Hepatocyte (in vitro differentiated cells): ENCODE measurements at places on chromosomes 2 and 18.

- DNase-seq, result no peak
These were observed 252.4 kb upstream of the SLC39A10 start for GRCh38 chr2:195404651-195405050.

DNA sequence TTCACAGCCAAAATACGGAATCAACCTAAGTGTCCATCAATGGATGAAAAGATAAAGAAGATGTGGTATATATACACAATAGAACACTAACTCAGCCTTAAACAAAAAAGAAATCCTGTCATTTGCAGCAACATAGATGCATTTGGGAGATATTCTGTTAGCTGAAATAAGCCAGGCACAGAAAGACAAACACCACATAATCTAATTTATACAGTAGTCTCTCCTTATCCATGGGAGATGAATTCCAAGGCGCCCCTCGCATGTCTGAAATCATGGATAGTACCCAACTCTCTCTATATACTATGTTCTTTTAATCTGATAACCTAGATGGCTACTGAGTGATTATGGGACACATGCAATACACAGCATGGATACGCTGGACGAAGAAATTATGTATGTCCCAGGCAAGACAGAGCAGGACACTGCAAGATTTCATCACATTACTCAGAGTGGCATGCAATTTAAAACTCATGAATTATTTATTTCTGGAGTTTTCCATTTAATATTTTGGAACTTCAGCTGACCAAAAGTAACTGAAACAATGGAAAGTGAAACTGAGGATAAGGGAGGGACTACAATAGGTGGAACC is 39.5 kb downstream of the ORC4 start:
- DNase-seq, result no peak

DNA sequence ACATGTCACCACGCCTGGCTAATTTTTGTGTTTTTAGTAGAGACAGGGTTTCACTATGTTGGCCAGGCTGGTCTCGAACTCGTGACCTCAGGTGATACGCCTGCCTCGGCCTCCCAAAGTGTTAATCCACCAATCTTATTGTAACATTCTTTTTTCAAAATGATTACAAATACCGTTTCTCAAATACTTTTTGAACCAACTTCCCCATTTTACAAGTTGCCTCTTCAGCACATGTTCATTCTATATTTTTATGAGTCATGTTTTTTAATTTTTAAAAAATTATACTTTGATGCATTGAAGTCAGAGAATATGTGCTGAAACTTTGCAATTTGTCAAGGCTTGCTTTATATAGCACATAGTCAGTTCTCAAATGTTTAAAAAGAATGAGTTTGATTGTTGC is 58.2 kb downstream of the QPCT start:
- DNase-seq, result no peak

- DNase-seq, result no peak
These were observed 51.9 kb downstream of the SLC16A14 start for GRCh38 chr2:230016844-230017243.

DNA sequence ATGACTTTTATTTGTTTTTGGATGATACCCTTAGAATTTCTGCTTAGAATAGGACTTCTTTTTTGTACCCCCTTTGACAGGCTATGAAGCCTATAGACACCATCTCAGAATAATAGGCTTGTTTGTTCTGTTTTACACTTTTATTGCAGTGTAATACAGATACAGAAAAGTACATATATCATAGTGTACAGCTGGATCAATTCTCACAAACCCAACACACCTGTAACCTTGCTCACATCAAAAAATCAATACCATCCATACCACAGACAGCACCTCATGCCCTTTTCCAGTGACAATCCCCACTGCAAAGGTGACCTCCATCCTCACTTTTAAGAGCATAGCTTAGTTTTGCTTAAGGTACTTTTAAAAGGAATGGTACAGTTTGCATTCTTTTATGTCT is 14.8 kb downstream of the EML6 start:
- DNase-seq, result no peak

DNA sequence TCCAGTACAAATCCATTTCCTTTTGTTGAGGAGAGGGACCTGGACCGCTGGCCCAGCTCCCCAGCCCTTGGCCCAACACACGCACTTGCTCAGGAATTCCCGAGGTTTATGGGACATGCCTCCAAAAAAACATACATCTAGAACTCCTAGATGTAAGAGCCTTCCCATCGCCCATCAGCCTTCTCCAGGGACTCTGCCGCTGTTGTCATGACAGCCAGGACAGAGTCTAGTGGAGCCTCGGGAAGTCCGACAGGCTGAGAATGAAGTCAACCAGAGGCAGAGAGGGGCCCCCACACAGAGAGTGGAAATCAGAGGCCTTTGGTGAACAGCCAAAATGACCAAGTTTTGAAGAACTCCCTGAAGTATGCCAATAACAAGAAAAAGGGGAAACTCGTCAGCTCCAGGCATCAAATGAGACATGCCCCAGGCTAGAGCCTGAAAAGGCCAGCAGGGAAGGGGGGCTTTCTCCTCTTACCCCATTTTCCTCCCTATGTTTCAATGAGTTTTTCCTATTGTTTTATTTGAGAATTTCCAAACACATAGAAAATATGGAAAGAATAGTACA is 43.2 kb upstream of the CAB39 start:
- no peak for DNase-seq

- no peak for DNase-seq
These were observed 201.7 kb upstream of the HNRNPA3 start for GRCh38 chr2:177010861-177011260.

- peak; percentile 89 for DNase-seq
These were observed 143.8 kb downstream of the PIEZO2 start for GRCh38 chr18:11005528-11005927.

GRCh38 chr2:163640542-163641193 is 95.1 kb downstream of the FIGN start:
- DNase-seq, result no peak

DNA sequence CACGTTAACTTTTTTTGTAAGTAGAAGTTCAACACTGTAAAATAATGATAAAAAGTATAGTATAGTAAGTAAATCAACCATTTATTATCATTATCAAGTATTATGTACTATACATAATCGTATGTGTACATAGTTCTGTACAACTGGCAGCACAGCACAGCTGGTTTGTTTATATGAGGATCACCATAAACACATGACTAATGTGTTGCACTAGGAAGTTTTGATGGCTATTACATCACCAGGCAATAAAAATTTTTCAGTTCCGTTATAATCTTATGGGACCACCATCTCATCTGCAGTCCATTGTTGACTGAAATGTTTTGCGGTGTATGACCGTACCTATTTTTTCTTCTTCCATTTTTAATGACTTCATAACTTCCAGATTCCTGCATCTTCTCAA is 39.2 kb upstream of the ZNF385B start:
- no peak for DNase-seq

DNA sequence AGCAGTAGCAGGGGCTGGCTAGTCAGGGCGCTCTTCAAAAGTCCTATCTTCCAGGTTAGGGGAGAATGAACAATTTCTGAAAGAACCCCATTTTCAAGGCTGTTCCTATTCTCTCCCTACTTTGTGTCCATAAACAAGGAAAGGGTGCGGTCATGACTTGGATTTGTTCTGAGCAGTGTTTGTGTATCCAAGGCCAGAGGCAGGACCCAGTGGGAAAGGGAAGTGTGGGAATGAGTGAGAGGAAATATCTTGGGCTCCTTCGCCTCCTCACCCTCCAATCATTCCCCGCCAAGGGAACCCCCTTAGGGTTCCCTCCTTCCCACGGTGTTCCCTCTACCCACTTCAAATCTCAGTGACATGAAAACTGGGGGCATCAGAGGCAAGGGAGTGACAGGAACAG is 25.5 kb upstream of the SPTBN1 start:
- no peak for DNase-seq

- no peak for DNase-seq
These were observed 215.7 kb downstream of the MREG start for GRCh38 chr2:215797676-215798075.

GRCh38 chr2:17030047-17030446 is 364.4 kb upstream of the CYRIA start:
- DNase-seq, result no peak

- DNase-seq, result no peak
These were observed 82.9 kb downstream of the SERPINB8 start for GRCh38 chr18:64052772-64053171.

GRCh38 chr2:18373664-18374063 is 186.8 kb downstream of the RDH14 start:
- no peak for DNase-seq

GRCh38 chr2:138245310-138245709 is 256.3 kb upstream of the SPOPL start:
- no peak for DNase-seq

DNA sequence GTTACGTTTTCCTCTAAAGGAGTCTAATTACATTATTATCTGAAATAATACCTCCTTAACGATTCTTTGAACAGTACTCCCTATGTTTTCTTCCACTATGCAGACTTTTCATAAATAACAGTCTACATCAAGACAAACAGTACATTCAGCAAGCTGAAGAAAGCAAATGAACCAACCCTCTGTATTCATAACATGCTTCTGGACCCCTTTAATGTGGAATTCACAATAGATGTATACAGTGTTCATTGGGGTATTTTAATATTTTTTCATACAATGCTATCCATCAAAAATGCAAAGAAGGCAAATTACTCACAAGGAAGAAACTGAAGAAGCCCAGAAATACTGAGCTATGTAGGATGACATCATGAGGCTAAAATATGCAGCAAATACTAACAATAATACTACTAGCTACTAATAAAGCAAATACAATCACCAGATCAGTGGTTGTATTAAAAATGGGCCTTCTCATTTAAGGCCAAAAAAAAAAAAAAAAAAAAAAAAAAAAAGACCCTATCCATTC is 408.6 kb downstream of the MTX2 start:
- no peak for DNase-seq

DNA sequence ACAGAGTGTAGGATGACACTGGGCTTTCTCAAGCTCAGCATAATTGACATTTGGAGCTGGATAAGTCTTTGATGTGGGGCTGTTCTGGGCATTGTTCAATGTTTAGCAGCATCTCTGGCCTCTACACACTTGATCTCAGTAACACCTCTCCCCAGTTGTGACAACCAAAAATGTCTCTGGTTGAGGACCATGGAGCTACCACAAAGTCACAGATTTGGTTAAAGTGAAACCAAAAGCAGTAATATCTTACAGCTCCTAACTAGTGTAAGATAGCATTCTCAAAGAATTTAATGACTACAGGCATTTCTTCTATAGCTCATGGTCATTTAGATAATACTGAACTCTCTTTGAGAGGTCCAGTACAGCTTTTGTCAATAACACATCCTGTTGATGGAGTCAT is 23.4 kb upstream of the PAX3 start:
- DNase-seq, result no peak

DNA sequence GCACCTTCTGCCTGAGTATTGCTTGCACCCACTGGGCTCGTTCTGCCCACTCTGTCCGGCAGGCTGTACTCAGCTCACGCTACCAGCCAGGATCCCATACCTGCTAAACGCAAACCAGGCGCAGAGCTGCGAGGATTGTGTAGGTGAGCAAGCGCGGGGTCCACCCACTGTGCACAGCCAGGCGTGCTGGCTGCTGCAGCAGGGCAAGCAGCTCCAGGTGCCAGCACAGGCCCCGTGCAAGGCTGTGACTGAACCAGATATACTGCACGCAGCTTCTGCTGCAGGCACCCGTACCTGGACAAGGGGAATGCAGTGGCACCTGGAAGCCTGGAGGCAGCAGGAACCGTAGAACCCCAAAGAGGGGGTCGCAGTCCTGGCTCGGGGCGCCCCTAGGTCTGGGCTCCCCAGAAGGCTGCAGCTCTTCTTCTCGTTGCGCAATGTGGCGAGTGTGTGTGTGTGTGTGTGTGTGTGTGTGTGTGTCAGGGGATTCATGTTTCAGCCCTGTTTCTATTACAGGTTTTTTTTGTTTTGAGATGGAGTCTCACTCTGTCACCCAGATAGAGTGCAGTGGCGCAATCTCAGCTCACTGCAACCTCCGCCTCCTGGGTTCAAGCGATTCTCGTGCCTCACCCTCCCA is 46.1 kb upstream of the RAB1A start:
- DNase-seq, result no peak

GRCh38 chr18:67778016-67778415 is 261.5 kb upstream of the DSEL start:
- no peak for DNase-seq

DNA sequence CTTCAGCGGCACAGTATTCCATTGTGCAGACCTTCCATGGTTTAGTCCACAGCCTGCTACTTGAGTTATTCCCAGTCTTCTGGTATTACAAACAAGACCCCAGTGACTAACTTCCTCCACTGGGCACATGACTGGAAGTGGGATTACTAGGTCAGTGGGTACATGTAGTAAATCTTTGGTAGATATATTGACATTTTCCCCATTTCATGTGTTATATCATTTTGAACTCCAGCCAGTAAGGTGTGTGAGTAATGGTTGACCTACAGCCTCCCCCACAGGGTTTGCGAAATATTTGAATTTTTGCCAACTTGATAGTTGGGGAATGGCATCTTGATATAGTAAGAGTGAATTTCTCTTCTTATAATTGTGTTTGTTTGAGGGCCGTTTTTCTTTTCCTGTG is 58.8 kb downstream of the RNF144A start:
- DNase-seq, result no peak

- no peak for DNase-seq
These were observed 376.6 kb downstream of the EIPR1 start for GRCh38 chr2:3000968-3001367.

DNA sequence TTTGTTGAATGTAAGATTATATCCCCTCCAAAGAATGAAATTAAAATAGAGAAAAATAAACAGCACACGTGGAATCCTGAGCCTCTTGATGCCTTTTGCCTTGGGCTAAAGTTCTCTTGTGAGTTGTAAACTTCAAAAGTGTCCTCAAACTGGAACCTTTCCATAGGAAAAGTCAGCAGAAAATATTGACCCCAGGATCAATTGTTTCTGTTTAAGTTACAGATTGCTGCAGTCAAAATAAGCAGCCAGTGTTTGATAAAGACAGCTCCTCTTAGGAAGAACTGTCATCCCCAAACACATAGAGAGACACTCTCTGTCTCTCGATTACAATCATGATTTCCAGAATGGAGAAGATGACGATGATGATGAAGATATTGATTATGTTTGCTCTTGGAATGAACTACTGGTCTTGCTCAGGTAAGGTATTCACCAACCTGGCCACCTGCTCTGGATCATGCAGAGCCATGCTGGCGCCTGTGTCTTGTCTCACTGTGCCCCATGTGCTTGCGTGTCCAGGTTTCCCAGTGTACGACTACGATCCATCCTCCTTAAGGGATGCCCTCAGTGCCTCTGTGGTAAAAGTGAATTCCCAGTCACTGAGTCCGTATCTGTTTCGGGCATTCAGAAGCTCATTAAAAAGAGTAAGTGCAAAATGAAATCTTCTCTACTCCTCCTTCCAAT is at the start of gene SPP2:
SPP2 (plus strand) TSS at position 248 of the 681 bp plus-strand sequence; CDS start at position 333, 85 bp downstream.
- no peak for DNase-seq
